T1000 (cell line): ENCODE measurements at places on chromosomes 7 and 10.

GRCh38 chr7:11343818-11344413 lies 370.2 kb downstream of the PHF14 start:
- no peak for DNase-seq

- DNase-seq = no peak
Observed at GRCh38 chr10:47414227-47414592, 30.1 kb upstream of the ZNF488 start.

DNA sequence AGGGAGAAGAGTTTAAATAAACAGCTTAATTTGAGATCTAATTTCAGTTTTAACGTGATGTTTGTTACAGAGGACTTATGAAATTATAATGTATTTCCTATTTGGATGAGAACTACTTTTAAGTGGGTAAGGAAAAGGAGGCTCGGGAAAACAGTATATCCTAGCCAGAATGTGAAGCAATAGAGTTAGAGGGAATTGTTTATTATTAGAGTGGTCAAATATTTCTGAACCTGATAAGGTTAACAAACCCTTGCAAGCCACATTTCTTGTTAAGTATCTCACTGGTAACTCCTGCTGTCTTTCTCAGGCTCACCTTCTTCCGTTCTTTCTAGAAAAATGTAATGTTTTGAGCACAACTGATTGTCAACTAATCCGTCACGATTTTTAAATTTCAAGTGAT lies 335.1 kb upstream of the MBL2 start:
- DNase-seq = no peak

- DNase-seq = no peak
Observed at GRCh38 chr10:8041992-8042720, 12.3 kb upstream of the GATA3 start.

- peak; percentile 41 for DNase-seq
Observed at GRCh38 chr10:18918532-18918931, 130.1 kb upstream of the MALRD1 start.

DNA sequence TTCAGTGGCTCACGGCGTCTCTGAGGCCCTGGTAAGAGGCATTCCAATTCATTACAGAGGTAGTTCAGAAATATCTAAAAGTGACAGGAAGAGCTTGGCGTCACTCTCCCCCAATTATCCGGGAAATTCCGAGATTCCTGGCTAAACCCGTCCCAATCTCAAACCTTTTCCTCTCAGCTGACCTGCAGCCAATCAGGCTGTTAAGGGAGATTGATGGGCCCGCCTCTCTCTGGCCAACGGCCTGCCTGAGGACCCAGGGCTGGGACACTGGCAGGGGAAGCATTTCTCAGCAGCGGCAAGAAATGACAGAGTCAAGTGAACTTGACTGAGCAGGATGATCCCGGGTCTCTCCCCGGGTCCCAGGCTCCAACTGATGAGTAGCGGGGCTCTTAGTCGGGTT lies 72.3 kb downstream of the EBF3 start:
- no peak for DNase-seq

GRCh38 chr10:126634911-126635310 lies 35.6 kb downstream of the C10orf90 start:
- DNase-seq = peak; percentile 81

DNA sequence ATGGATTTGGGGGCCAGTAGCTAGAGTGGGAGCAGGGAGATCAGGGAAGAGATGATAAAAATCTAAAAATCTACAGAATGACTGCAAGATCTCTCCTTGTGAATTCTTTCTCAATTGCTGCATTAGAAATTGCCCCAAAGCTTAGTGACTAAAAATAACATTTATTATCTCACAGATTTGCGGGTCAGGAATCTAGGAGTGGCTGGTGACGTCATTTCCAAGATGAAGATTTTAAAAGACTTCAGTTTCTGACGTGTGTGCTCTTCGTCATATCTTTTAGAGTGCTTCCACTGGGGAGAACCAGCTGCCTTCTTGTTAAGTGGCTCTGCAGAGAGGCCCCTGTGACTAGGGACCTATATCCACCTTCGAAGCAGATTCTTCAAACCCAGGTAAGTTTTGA lies 112.6 kb downstream of the DGKI start:
- no peak for DNase-seq

DNA sequence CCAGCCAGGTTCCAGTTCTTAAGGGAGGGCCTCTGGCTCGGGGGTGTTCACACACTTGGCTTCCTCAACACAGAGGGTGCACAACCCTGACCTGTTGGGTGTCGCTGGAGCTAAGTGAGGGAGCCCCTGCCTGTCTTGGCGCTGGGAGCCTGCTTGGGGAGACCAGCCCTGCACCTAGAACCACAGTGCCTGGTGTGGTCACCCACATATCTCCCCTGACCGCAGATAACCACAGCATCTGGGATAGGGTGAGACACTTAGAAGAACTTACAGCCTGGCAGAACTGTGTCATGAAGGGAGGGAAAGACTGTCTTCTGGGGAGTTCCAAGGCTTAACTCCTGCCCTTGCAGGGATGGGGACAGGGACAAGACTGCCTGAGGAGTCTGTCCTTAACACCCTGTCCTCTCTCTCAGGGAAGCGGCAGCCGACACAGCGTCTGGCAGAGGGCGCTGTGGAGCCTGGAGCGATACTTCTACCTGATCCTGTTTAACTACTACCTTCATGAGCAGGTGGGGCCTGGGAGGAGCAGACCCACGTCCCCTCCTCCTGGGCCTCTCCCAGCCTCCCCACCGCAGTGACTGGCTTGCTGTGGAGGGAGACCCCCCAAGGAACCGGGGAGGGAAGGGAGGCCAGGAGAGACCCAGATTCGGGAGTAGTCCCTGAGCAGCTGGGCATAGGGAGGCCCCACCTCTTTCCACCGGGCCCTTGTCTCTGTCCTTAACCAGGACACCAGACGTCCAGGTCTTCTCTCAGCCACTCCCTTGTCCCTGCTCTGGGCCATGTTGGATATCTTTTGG lies 59.0 kb downstream of the PALD1 start:
- no peak for DNase-seq

DNA sequence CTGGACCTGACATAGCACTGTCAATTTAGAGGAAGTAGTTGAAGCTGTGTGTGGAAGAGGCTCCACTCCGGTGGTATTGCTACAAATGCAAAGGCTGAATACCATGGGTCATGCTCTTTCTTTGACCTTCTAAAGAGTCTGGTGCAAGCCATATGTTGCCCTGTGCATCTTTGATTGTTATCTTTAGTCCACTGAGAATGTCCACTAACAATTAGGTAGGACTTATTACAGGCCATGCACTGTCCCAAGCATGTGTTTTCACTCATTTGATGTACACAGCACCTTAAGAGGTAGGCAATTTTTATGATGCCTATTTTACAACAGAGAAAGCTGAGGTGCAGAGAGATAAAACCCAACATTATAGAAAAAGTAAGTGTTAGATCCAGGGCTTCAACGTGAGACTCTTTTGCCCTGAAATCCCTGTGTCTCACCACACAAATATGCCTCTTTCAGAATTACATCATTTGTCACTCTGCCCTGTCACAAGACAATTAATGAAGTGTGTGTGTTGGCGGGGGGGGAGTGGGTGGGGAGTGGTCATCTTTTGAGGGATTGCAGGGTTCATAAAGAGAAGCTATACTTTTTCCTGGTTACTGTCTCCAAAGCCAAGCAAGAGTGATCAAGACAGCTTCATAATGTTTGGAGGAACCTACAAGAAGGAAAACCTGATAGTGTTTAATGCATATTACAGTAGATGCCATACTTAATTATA lies 637.6 kb upstream of the IGFBP3 start:
- no peak for DNase-seq

DNA sequence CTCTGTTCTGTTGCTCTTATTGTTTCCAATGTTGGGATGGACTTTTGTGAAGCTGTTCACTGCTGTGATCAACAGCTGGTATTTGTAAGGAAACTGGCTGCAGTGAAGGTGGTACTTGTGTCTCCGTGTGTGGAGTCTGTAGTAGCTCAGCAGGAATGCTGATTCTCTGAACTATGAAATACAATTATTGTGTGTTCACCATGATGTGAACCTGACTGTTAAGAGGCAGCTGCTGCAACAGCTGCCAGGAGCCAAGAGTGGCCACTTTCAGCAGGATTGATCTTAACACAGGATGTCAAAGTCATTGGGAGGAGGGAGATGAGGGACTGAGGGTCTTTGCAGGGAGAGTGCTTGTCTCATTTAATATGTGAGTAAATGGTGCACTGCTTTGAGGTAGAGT lies 13.9 kb downstream of the VSTM2A start:
- no peak for DNase-seq

DNA sequence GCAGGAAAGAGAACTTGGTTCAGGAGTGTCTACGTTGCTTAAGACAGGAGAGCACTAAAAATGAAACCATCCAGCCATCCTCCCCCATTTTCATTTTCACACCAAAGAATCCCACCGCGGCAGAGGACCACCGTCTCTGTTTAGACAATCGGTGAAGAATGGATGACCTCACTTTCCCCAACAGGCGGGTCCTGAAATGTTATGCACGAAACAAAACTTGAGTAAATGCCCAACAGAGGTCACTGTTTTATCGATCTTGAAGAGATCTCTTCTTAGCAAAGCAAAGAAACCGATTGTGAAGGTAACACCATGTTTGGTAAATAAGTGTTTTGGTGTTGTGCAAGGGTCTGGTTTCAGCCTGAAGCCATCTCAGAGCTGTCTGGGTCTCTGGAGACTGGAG lies 1.4 kb upstream of the IL6 start:
- DNase-seq = no peak
